Daoy (cell line): ENCODE measurements at places on chromosomes 16 and 17. TPM values are rescaled to one million over a fixed set of nuclear protein-coding genes. Genes with fewer than 3 reads are reported as not detected.

The TUBB3 gene
- total RNA-seq = 135 and 149 TPM in 2 replicates

The ABCA3 gene
- total RNA-seq = 5.5 and 5.9 TPM in 2 replicates

The CSH1 gene
- not detected in 2 replicates for total RNA-seq

The TBX4 gene
- total RNA-seq = 0.24 TPM in 1 of 2 replicates, not detected in the other

The CHST4 gene
- 0.06 and 0.30 TPM in 2 replicates for total RNA-seq

The ABCA8 gene
- 2.1 TPM in 1 of 2 replicates, not detected in the other for total RNA-seq

The PRRT2 gene
- 0.29 TPM in 1 of 2 replicates, not detected in the other for total RNA-seq

The WFDC1 gene
- 0.30 TPM in 1 of 2 replicates, not detected in the other for total RNA-seq

The TBC1D28 gene
- total RNA-seq = not detected in 2 replicates
